ENCODE measurements at places on chromosomes 5 and 9.

- no peak for DNase-seq
These were observed 116.2 kb upstream of the PANK3 start for GRCh38 chr5:168695301-168695835.

GRCh38 chr5:125325488-125326149 lies 579.2 kb upstream of the ZNF608 start:
- DNase-seq, result no peak

- peak; percentile 93 for DNase-seq
These were observed 385 bp upstream of the PTGER4 start for GRCh38 chr5:40679148-40679912.

GRCh38 chr9:89020754-89021153 lies 29.5 kb downstream of the S1PR3 start:
- DNase-seq, result no peak

- DNase-seq, result no peak
These were observed 327.8 kb downstream of the FBXL7 start for GRCh38 chr5:15827741-15828140.

DNA sequence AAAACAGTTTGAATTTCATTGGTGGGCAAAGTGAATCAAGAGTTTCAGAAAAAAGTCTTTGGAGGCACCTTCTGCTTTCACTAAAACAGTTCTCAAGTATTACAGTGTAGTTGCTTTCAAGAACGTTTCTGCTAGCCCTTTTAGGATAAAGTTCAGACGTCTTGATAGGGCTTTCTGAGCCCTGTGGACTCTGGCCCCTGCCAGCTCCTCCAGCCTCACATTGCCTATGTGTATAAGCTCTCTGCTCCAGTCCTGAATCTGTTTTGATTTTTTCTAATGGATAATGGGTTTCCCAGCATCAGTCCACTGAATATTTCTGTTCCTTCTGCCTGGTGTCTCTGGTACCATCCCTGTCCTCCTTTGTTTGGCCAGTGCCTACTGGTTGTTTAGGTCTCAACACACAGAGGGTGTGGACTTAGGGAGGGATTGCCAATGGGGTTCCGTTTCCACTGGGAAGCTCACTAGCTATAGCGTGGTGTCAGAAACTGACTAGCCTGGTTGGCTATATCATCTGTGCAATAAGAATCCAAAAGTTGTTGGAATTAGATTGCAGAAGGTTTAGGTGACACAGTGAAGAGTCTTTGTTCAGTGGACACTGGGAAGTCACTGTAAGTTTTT lies 26.4 kb downstream of the ARHGAP26 start:
- no peak for DNase-seq

DNA sequence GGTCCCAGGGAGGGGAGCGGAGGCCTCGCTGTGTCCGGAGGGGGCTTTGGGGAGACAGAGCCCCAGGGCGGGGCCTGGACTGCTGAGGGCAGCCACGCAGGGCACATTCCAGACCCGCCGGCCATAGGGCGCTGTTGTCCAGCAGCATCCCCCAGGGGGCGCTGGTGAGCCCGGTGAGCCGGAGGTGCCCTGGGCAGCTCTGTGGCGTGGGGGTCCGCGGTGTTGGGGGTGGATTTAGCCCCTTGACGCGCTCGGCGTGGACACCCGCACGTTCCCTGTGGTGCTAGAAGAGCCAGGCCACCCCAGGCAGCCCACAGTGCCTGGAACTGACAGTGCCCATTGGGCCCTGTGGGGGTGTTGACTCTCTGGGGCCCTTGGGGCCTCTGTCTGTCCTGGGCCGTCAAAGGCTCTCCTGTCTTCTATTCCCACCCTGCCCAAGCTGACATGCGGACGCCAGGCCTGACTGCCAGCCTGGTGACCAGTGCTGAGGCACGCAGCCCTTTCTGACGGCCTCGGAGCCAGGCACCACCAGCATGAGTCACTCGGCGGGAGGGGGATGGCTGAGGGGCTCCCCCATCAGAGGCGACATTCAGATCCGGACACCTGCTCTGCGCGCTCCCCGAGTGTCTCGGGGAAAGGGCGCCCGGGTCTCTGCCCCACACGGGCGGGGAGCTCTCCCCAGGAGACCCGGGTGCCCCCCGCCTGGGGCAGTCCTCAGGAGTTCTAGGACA lies 23.9 kb downstream of the TPPP start:
- DNase-seq, result no peak

DNA sequence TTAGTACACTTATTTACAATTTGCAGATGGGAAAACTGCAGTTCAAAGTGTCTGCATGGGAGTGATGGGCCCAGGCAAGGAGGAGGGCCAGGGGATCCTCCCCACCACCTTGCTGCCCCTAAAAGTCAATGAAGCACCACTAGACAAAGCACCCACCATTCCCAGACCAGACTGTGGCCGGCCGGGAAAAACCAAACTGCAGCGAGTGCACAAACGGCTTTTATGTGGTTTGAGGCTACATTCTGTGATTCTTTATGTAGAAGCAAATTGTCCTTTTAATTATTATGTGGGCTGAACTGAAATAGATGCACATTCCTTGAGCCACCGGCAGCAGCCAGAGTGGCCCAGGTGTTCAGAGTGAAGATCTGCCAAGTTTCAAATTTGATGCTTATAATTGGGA lies 585.3 kb upstream of the KLF4 start:
- no peak for DNase-seq
